ENCODE measurements at places on chromosomes 5 and 9.

GRCh38 chr9:122822056-122822455 lies 6.3 kb downstream of the PDCL start:
- no peak for DNase-seq

- no peak for DNase-seq
Measured at GRCh38 chr5:35823347-35824098, 33.2 kb upstream of the IL7R start.

- peak; percentile 93 for DNase-seq
Measured at GRCh38 chr9:98009936-98010335, 26.8 kb downstream of the ANP32B start.

DNA sequence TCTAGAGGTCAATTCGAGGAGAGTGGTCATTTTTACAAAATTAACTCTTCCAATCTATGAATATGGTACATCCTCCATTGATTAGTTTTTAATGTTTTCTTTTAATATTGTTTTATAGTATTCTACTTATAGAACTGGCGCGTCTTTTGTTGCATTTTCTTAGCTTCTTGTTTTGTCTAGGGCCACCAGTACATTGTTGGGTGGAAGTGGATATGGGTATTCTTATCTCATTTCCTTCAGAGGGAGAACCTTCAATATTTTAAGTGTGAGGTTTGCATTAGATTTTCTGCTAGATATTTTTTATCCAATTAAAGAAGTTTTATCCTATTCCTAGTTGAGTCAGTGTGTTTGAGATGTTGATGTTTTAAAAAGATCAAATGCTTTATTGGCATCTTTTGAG lies 69.8 kb downstream of the RPS23 start:
- no peak for DNase-seq

DNA sequence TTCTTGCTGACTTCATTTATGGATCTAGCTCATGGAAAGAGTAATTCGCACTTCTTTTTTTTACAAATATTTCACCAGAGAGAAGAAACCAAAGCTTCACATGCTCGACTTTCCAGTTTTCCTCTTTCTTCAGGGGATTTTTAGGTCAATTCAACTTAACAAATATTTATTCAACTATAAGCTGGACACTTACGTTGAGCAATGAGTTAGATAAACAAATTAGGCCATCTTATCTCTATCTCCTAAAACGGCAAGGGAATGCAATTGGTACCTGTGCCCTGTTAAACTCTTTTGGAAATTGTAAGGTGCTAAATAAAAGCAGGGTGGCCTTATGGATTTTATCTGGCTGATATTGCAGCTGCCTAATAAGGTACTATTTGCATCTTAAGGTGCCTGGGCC lies 145.1 kb upstream of the RAI14 start:
- DNase-seq: no peak

DNA sequence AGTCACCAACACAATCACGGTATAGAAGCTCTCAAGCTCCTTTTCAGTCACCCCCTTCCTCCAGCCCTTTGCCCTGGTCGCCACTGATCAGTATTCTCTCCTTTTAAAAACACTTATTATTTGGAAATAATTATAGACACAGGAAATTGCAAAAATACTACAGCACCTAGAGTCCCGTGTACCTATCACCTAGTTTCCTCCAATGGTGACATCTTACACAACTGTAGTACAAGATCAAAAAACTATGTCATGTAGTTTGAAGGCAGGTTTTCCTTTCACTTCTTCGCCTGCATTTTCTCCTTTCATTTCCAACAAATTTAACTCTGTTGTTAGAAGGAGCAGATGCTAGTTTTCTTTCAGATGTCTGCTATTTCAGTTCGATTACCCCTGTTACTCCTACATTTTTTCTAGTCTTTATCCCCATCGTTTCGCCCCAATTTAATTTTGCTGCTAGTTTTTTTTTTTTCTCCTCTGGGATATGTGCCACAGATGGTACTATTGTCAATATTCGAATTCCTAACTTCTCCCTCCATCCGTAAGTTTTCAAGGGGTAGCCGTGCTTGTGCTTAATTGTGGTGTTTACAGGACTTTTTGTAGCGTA lies 612 bp upstream of the ATG10 start:
- DNase-seq: peak; percentile 28

DNA sequence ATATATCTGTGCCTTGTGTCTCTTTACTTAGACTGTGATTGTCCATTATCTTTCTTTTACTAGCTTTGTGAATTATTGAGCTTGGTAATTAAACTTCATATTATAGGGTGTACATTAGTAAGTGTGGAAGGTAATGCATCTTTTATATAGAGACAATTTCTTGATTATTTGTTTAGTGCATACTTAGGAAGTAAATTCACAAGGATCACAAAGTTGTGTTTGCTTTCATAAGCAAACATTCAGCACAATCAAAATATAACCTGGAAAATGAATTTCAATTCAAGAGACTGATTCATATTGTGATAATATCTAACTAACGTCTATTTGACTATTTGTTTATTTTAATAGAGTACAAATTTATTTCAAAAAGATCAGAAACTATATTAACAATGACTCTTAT lies 749.9 kb upstream of the NUDT12 start:
- no peak for DNase-seq

DNA sequence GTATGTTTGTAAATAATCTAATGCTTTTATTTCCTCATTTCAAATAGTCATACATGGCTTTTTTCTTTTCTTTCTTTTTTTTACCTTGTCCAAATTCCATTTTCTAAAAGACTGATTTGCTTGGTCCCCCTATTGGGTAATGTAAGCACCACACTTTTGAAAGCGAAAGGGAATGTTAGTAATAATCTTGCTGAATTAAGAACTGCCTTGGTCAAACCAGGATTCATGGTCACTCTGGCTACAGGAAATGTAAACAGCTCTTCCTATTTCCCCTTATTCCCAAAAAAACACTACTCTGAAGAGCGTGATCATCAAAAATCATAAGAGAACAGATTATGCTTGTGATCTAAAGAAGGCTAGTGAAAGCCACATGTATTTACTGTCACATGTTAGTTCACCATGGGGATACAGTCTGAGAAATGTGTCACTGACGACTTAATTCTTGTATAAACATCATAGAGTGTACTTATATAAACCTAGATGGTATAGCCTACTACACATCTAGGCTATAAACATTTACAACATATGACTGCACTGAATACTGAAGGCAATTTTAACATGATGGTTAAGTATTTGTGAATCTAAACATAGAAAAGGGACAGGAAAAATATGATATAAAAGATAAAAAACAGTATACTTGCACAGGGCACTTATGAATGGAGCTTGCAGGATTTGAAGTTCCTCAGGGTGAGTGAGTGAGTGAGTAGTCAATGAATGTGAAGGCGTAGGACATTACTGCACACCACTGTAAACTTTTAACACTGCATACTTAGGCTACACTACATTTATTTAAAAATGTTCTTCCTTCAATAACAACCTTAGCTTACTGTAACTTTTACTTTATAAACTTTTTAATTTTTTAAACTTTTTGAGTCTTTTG lies 75.3 kb downstream of the HMGCR start:
- no peak for DNase-seq

GRCh38 chr5:80254767-80255430 lies 949 bp downstream of the SERINC5 start:
- DNase-seq: peak; percentile 24

DNA sequence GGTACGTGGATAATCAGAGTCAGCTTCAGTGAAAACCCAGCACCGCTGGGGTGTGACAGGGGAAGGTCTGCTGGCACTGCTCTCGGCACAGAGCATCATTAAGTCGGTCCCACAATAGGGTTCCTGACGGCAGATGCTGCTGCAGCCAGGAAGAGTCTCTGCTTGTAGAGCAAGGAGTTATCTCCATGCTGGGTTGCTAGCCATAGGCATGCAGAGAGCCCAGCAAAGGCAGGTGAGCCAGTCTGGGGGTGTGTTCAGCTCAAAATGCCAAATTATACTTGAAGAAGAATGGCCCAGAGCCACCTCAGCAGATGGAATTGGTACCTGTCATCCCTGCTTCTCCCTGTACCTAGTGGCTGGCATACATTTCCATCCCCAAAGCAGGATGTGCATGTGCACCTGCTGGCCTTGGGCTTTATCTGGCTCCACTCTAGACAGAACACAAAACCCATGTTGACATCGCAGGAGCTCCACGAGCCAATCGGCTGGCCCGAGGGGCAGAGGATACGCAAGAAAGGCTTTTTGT lies 100.8 kb downstream of the WDR41 start:
- DNase-seq: no peak

- DNase-seq: no peak
Measured at GRCh38 chr9:35952526-35953191, 5.3 kb downstream of the OR2S2 start.

GRCh38 chr5:54187694-54188093 lies 122.7 kb downstream of the ARL15 start:
- DNase-seq: no peak

DNA sequence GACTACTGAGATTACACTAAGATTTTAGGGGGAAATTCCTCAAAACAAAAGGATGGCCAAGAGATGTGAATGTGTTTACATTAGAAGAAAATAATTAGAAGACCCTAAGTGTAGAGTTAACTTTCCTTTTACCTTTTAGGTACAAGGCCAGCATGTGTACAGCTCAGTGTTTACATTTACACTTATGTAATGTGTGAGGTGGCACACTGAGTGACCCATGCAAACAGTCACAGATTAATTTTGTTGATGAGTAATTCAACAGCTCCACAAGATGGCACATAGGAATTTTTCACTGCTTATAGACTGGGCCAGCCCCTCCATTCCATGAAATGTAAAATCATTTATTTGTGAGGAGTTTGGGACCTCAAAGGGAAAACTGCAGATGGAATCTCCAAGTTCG lies 90.1 kb upstream of the SLC12A2 start:
- no peak for DNase-seq

DNA sequence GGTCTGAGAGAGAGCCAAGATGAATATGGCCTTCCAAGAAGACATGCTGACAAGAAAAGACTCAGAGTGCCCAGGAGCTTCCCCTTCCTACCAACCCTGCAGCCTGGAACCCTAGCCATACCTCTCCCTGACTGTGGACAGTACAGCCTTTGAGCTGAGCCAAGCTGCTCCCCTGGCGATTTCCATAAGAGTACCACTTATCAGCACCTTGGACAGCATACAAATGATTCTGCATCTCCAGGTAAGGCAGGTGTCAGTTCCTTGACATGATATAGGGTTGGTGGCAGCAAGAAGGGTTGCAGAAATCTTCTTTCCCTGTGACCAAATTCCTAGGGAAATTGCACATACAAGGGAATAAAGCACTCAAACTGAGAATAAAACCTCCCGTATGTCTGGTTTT lies 58.3 kb downstream of the MFAP3 start:
- DNase-seq: no peak

Data from fibroblast of pulmonary artery (primary cell).